ENCODE measurements at places on chromosomes 4 and X.

GRCh38 chr4:159070742-159071141, 32.1 kb upstream of the RAPGEF2 start:
- DNase-seq: peak; percentile 74

- no peak for DNase-seq
Measured at GRCh38 chrX:41377624-41378023, 43.7 kb downstream of the DDX3X start.

DNA sequence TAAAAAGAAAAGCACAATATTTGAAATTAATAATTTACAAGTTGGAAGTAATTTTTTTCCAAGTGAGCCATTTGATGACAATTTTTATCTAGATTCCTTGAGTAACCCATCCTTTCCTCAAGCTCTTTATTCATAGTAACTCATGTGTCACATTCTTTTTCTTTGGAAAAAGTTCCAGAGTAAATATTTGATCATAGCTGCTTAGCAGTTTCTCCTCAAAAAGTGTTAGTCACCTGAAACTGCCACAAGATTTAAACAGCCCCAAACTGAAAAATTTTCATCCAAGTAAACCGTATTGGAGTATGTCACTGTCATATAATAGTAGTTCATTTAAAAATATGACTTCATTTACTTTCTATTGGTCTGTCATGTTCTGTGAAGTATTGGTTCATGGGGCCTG, 94.6 kb upstream of the CASK start:
- DNase-seq: no peak

DNA sequence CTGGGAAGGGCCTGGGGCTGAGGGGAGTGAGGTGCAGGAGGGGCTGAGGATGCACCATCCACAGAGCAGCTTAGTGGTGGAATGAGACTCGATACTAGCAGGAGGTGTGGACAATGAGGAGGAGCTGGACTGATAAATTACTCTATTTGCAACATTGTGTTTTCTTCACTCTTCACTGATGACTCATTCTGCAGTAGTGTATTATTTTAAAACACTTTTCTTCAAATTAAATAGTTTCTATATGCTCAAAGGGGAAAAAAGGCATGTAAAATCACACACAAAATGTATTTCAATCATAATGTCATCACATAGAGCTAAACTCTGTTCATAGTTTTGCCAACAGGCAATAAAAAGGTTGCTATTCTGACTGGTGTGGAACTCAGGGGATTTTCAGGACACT, 467.0 kb upstream of the CTSO start:
- no peak for DNase-seq

DNA sequence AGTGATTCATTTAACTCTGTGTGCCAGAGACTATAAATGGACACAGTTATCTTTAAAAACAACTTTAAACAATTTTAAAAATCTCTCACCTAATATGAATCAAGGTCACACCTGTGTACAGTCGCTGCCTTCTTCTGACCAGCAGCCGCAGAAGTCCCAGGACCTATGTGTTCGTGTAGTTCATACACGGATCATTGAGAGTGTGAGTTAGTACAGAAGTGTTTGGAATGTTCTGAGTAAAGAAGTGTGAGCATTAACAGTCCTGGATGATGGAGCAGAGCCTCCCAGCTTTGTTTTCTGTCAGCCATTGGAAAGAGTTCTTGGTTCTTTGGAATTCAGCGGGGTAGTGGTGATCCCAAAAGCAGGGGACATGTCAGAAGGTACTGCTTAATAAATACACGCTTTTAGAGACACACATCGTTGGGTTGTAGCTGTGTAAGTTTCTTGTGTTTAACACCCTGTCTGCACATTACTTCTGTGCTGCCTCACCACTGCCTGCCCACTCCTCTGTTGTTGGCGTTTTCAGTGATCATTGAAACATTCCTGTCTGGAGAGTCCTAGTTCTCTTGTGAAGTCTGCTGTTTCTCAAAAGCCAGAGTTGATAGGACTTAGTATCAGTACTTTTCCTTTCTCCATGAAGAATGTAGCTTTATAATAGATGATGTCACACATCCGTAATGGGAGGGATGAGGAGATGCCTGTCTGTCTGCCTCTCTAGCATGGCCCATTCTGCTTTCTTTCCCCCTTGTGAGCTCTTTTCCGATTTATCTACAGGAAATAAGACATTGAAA, 90.6 kb downstream of the PTTG2 start:
- DNase-seq: no peak

GRCh38 chr4:104064646-104065577, 345.1 kb upstream of the TACR3 start:
- DNase-seq: no peak
